IMR-90 (cell line): ENCODE measurements at places on chromosomes 2 and 18.

- no peak overlapping the region for H3K27ac ChIP-seq
- H3K36me3 ChIP-seq, result no peaks in the 10 kb centered on the region
- H3K27me3 ChIP-seq, result no peaks in the 10 kb centered on the region
- no peak overlapping the region for H3K4me3 ChIP-seq
- DNase-seq, result no peak
Measured at GRCh38 chr2:1192121-1192520, 221.1 kb upstream of the TPO start.

DNA sequence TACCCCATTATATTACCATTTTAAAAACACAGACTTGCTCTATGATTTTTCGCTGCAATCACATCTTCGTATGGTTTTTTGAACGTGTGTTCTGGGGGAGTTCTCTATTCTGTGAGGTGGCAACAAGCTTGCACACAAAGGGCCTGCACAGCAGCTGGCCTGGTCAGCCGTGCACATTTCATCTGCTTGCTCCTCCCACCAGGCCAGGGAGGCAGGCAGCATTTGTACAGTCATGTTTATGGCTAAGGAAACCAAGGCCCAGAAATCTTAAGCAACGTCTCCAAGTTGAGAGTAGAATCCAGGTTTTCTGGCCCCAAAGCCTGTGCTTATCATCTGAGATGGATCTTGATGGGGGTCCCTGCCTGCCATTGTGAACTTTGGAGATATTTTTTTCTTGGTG is 106.4 kb upstream of the SMIM21 start:
- H3K36me3 ChIP-seq, result no peaks in the 10 kb centered on the region
- no peaks in the 10 kb centered on the region for H3K27me3 ChIP-seq
- peaks cover 21% of the 10 kb centered on the region for H3K4me1 ChIP-seq
- no peak overlapping the region for H3K4me3 ChIP-seq
- peak; percentile 56 for DNase-seq
- no peak overlapping the region; the same call in 1 of the 2 replicates for H3K27ac ChIP-seq

- H3K4me1 ChIP-seq, result no peaks in the 10 kb centered on the region
- DNase-seq, result no peak
- H3K27me3 ChIP-seq, result no peaks in the 10 kb centered on the region
- H3K36me3 ChIP-seq, result no peaks in the 10 kb centered on the region
- H3K4me3 ChIP-seq, result no peak overlapping the region
Measured at GRCh38 chr18:66682855-66683322, 79.0 kb upstream of the CDH19 start.

- H3K4me1 ChIP-seq, result no peaks in the 10 kb centered on the region
- H3K27ac ChIP-seq, result no peak overlapping the region
- DNase-seq, result no peak
- no peaks in the 10 kb centered on the region for H3K27me3 ChIP-seq
- no peak overlapping the region for H3K4me3 ChIP-seq
Measured at GRCh38 chr2:81545626-81546025, 1241.1 kb upstream of the LRRTM1 start.

DNA sequence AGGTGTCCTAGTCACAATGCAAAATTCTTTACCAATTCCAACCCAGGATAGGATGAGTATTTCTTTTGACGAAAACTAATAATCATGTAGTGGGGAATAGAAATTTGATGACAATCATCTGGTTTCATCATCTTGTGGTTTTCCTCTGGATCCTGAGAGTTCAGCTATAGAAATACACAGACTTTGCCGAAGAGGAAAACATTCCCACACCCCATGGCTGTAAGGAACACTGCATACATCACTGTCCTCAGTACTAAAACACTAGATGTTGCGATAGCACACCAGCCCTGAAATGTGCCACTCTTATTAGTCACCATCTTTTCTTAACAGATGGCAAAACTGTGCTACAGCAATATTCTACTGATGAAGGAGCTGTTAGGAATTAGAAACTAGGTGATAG is 29.4 kb downstream of the CERKL start:
- no peak overlapping the region for H3K4me3 ChIP-seq
- peak; percentile 1 for DNase-seq
- H3K4me1 ChIP-seq, result no peaks in the 10 kb centered on the region
- peaks cover 3% of the 10 kb centered on the region; the same call in 1 of the 2 replicates for H3K27me3 ChIP-seq

DNA sequence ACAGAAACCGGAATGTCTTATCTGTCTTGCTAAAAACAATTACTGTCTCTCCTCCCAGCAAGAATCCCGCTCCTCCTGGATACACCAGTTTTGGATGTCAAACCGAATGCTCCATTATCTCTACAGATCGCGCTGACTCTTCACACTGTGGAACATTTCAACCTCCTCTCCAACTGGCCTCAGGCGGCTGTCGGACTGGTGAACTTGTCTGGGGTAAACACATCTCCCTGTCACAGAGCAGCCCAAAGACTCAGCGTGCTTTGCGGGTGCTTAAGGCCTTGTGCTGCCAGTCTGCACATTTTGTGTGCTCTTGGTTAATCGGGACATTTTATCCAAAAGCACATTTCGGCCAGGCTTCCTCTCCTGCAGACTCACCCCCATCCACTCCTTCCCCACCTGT is 173.1 kb downstream of the ICOS start:
- no peak overlapping the region for H3K4me3 ChIP-seq
- H3K27ac ChIP-seq, result no peak overlapping the region
- DNase-seq, result no peak
- no peaks in the 10 kb centered on the region for H3K36me3 ChIP-seq

DNA sequence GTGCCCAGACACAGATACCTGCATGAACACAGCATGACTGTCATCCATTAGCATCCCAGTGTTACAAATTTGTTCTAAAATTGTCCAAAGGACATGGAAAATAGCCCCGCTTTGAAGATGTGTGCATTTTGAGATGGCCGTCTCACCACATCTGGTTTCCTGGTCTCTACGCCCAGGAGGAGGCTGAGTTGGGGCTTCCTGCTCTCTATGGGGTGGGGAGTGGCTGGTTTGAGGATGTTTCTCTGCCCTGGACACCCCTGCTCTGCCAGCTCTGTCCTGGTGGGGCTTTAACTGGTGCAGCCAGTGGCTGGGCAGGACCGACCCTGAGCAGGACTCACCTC is 74.6 kb upstream of the SMAD7 start:
- H3K36me3 ChIP-seq, result no peaks in the 10 kb centered on the region
- peaks cover 5% of the 10 kb centered on the region; the same call in 1 of the 2 replicates for H3K27me3 ChIP-seq
- no peak for DNase-seq

- H3K4me1 ChIP-seq, result no peaks in the 10 kb centered on the region
- H3K36me3 ChIP-seq, result no peaks in the 10 kb centered on the region
- H3K27me3 ChIP-seq, result peaks cover 35% of the 10 kb centered on the region
- H3K27ac ChIP-seq, result no peak overlapping the region
Measured at GRCh38 chr2:10473121-10473756, 25.1 kb upstream of the ODC1 start.

DNA sequence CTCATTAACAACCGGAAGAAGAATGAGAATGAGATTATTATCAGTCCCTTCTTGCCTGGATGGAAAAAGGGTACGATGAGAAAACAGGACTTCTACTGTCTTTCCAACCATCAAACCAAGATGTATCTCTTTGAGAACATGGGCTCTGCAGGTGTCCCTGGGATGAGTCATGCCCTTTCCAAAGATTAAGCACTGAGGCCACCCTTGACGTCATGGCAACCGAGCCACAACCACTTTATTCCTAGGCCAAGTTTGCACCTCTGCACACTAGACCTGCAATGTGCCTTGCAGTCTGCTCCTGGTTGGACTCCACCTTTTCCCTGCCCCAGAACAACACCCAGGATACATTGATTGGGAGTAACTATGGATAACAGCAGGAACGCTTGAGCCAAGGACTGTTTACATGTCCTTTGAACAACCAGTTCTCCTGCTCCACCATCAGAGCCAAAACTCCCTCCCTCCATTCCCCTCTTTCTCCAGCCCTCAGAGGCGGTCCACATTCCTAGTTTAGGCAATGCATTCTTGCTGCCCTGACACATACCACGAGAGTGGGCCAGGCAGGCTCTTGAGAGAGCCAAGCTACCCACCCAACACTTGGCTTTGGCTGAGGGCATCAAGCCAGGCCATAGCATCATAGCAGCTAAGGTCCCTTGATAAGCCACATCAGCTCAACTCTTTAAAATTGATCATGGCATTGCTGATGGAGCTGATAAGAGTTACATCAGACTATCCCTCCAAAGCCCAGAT is 310.7 kb downstream of the TNS1 start:
- H3K27ac ChIP-seq, result no peak overlapping the region
- no peaks in the 10 kb centered on the region for H3K36me3 ChIP-seq
- H3K4me1 ChIP-seq, result peaks cover 24% of the 10 kb centered on the region
- H3K27me3 ChIP-seq, result no peaks in the 10 kb centered on the region
- no peak overlapping the region for H3K4me3 ChIP-seq
